Activated CD4-positive, alpha-beta T cell treated with anti-CD3 and anti-CD28 coated beads, Interleukin-2, amount 10 ng/mL, durations not matched to agents 7 days and 5 days (primary cell): ENCODE measurements at places on chromosomes 1 and 21. TPM values are rescaled to one million over a fixed set of nuclear protein-coding genes. Genes with fewer than 3 reads are reported as not detected.

DNA sequence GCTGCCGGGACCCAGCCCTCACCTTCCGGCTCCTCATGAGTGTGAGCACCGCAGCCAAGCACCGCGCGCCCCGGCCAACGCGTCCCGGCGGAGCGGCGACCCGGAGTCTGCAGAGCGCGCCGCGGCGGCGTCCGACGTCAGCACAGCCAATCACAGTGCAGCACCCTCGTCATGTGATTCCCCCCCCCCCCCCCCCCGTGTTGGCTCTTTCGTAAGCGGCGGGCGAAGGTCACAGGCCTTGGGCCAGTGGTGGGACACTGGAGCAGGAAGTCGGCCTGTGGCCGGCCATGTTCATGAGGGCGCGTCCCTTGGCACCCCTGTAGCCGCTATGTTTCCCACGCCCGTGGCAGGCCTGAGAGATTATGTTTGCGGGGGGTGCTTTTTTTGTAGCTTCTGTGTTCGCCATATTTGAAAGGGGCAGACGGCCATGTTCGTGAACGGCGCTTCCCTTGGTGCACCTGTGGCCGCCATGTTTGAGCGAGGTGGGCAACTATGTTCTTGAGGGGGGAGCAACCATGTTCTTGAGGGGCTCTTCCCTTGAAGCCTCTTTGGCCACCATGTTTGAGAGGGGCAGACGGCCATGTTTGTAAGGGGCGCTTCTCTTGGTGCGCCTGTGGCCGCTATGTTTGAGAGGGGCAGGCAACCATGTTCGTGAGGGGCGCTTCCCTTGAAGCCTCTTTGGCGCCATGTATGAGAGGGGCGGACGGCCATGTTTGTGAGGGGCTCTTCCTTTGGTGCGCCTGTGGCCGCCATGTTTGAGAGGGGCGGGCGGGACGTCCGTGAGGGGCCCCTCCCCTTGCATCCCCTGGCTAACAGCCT is at the start of gene C1orf174:
C1orf174 (minus strand) TSS at position 123 of the 819 bp plus-strand sequence; CDS start at position 37, 86 bp downstream.
- peak within 1 kb of the TSS; percentile 98 for H3K27ac ChIP-seq
- peaks cover 21% of the 10 kb centered on the region for H3K36me3 ChIP-seq
- DNase-seq, result peak; percentile 95

- no peaks in the 10 kb centered on the region for H3K27me3 ChIP-seq
- H3K27ac ChIP-seq, result no peak overlapping the region
- peaks cover 27% of the 10 kb centered on the region for H3K36me3 ChIP-seq
- no peak overlapping the region for H3K4me3 ChIP-seq
These were observed 62.8 kb downstream of the PKN2 start for GRCh38 chr1:88746916-88747315.

Gene BATF3
- 12.5 TPM for total RNA-seq

GRCh38 chr1:3457910-3458883 is 3.7 kb downstream of the ARHGEF16 start:
- H3K27me3 ChIP-seq, result peaks cover 10% of the 10 kb centered on the region
- peaks cover 8% of the 10 kb centered on the region for H3K4me1 ChIP-seq
- H3K27ac ChIP-seq, result no peak overlapping the region
- H3K36me3 ChIP-seq, result no peaks in the 10 kb centered on the region

- H3K4me3 ChIP-seq, result no peak overlapping the region
- H3K4me1 ChIP-seq, result peaks cover 42% of the 10 kb centered on the region
- no peak for DNase-seq
- peaks cover 47% of the 10 kb centered on the region for H3K36me3 ChIP-seq
- H3K27me3 ChIP-seq, result no peaks in the 10 kb centered on the region
- no peak overlapping the region for H3K27ac ChIP-seq
These were observed 5.9 kb downstream of the ANKRD13C start for GRCh38 chr1:70348399-70349165.

- H3K27ac ChIP-seq, result no peak overlapping the region
- DNase-seq, result no peak
- no peak overlapping the region for H3K4me3 ChIP-seq
- H3K27me3 ChIP-seq, result no peaks in the 10 kb centered on the region
- H3K36me3 ChIP-seq, result no peaks in the 10 kb centered on the region
- H3K4me1 ChIP-seq, result no peaks in the 10 kb centered on the region
These were observed 138.9 kb downstream of the IGSF21 start for GRCh38 chr1:18246543-18246942.

GRCh38 chr1:95117207-95118066 is at the start of gene TLCD4:
Gene TLCD4 (plus strand): TSS chr1:95117355. CDS start chr1:95143902, 26,547 bp downstream.
- peaks cover 54% of the 10 kb centered on the region for H3K27me3 ChIP-seq
- H3K36me3 ChIP-seq, result no peaks in the 10 kb centered on the region
- H3K4me1 ChIP-seq, result peaks cover 9% of the 10 kb centered on the region
- H3K27ac ChIP-seq, result no peak within 1 kb of the TSS

GRCh38 chr1:19728413-19729145 is 63.9 kb downstream of the HTR6 start:
- H3K27me3 ChIP-seq, result no peaks in the 10 kb centered on the region
- H3K4me3 ChIP-seq, result no peak overlapping the region
- DNase-seq, result no peak
- H3K4me1 ChIP-seq, result no peaks in the 10 kb centered on the region
- peak overlapping the region; percentile 7 for H3K27ac ChIP-seq

Gene SPRR2F
- total RNA-seq, result not detected

DNA sequence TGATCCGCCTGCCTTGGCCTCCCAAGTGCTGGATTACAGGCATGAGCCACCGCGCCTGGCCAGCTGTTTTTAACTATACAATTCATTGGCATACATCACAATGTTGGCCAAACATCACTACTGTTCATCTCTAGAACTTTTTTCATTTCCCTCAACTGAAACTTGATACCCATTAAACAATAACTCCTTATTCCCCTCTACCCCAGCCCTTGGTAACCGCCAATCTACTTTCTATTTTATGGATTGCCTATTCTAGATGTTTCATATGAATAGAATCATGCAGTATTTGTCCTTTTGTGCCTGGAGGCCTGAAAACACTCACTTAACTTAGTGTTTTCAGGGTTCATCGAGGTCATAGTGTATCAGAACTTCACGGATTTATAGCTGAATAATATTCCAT is 16.2 kb downstream of the BTF3L4 start:
- no peak for DNase-seq
- H3K27me3 ChIP-seq, result no peaks in the 10 kb centered on the region
- no peak overlapping the region for H3K4me3 ChIP-seq
- H3K36me3 ChIP-seq, result peaks cover 16% of the 10 kb centered on the region
- no peak overlapping the region for H3K27ac ChIP-seq

GRCh38 chr1:38624336-38625039 is 235.1 kb downstream of the RRAGC start:
- H3K4me1 ChIP-seq, result no peaks in the 10 kb centered on the region
- H3K4me3 ChIP-seq, result no peak overlapping the region
- no peak for DNase-seq
- peaks cover 7% of the 10 kb centered on the region for H3K27me3 ChIP-seq
- no peak overlapping the region for H3K27ac ChIP-seq

GRCh38 chr1:53966794-53967193 is 20.6 kb downstream of the LRRC42 start:
- H3K27ac ChIP-seq, result no peak overlapping the region
- H3K27me3 ChIP-seq, result no peaks in the 10 kb centered on the region
- no peak overlapping the region for H3K4me3 ChIP-seq
- peaks cover 13% of the 10 kb centered on the region for H3K4me1 ChIP-seq
- peaks cover 43% of the 10 kb centered on the region for H3K36me3 ChIP-seq
